ENCODE measurements at places on chromosomes 3 and 15. TPM values are rescaled to one million over a fixed set of nuclear protein-coding genes. Genes with fewer than 3 reads are reported as not detected.

Gene LRTM1
- total RNA-seq, result not detected

Gene CPN2
- not detected for total RNA-seq

Gene TFDP2
- 19.9 TPM for total RNA-seq

Gene SHC4
- 1.8 TPM for total RNA-seq

Gene SGO1
- total RNA-seq, result 0.57 TPM

Gene TF
- total RNA-seq, result 0.28 TPM

Gene MORC1
- total RNA-seq, result not detected

Gene RBP2
- not detected for total RNA-seq

Gene GOLGA8N
- 4.4 TPM for total RNA-seq

Gene ZNF774
- total RNA-seq, result 1.1 TPM

Gene LRRC49
- total RNA-seq, result 12.9 TPM

Gene GRK7
- not detected for total RNA-seq
